ENCODE measurements at places on chromosomes 5 and 9.
A peak's percentile ranks its signal among the peaks of the same experiment; 100 is the strongest.

DNA sequence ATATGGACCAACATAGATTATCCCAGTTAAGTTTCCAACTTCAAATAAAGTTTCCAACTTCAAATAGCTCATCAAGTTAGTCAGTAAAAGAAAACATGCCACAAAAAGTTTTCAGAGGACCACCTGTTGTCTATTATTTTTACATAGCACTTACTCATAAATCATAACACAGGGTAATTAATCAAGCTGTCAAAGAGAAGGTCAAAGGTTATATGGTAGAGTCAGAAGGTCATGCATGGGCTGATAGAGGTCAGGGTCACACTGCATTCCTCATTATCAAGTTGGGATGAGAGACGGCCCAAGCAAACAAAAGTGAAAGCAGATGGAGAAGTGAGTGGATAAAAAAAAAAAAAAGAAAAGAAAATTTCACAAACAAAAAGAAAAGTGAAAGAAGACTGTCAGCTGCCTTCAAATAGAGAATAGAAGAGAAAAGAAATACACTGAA, 145.5 kb upstream of the POU5F2 start:
- no peak for DNase-seq

DNA sequence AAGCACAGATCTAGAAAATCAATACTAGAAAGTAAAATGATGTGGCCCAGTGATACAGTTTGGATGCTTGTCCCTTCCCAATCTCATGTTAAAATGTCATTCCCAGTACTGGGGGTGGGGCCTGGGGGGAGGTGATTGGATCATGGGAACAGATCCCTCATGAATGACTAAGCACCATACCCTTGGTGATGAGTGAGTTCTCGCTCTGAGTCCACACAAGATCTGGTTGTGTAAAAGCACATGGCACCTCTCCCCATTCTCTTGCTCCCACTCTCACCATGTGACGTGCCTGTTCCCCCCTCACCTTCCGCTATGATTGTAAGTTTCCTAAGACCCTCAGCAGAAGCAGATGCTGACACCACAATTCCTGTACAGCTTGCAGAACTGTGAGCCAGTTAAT, 234.2 kb upstream of the CDH6 start:
- DNase-seq, result no peak

DNA sequence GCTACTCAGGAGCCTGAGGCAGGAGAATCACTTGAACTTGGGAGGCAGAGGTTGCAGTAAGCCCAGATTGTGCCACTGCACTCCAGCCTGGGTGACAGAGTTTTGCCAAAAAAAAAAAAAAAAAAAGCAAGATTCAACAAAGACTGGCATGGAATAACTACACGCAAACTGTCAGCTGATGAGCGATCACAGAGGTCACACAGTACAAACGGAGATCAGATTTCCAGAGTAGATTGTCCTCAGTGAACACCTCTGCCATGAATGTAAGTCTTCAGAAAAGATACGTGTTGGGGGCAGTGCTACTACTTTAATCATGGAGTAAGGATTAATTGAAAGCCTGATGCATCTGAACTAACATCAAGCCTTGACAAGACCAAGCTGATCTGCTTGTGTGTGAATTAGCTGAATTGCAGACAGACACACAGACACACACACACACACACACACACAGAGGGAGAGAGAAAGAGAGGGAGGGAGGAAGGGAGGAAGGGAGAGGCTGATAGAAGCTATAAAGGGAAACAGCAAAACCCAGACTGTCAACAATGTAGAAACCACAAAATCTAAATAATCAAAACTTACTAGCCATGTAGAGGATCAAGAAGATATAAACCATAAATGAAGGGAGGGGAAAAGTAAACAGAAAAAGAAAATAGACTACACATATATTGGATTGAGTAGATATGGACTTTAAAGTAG, 222.9 kb upstream of the ZNF462 start:
- DNase-seq, result no peak

- no peak for DNase-seq
These were observed 162.5 kb upstream of the GAS1 start for GRCh38 chr9:87109851-87110250.

DNA sequence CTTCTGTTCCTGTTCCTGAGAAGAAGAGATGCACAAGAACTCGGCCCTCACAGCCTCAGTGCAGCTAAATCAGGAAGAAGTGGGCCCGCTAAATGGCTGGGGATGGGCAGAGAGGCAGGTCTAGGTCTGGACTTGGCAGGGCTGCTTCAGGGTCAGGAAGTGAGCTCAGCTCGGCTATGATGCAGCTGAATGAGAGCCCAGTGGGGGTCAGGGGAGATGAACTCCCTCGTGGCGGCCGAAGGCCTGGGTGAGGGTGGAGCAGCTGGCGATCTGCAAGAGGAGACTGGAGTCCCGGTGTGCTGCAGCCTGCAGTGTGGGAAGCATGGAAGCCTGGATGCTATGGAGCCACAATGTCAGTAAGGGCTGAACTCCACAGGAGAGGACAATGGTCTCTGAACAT, 466.2 kb downstream of the SPOCK1 start:
- no peak for DNase-seq

DNA sequence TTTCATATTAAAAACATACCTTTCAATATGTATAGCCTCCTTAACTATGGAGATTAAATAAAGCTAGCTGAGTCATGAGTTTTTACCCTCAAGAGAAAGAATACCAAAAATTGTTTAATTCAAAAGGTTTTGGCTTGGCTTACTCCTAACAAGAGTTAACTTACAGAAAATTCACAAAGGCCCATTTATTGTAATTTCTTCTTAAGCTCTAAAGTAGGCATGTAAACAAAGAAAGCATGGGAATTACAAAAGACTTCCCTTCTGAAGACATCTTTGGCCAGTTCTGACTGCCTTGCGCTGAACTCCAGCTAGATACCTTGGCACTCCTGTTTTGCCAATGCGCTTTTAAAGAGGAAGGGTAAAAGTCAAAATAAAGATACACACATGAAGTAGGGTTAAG, 28.2 kb downstream of the PUM3 start:
- DNase-seq, result no peak

GRCh38 chr9:104740621-104741020, 6.9 kb upstream of the NIPSNAP3A start:
- no peak for DNase-seq

- DNase-seq, result no peak
These were observed 203.9 kb downstream of the PCSK1 start for GRCh38 chr5:96229188-96229587.

DNA sequence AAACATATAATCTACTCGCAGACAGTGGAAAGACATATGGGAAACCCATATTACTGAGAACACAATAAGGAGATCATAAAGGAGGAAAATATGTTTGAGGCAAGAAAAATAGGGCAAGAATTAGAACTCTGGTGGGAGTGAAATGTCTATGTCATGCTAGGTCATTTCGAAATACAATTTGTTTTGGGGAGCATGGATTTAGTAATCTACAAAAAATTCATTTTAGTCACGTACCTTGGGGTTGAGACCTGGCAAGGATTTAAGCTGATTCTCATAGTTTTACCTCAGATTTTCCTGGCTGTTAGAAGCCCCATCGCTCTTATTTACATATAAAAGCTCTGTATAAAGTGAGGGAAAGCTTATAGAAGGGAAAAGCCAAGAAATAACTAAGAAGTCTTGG, 11.5 kb upstream of the CSNK1G3 start:
- no peak for DNase-seq

DNA sequence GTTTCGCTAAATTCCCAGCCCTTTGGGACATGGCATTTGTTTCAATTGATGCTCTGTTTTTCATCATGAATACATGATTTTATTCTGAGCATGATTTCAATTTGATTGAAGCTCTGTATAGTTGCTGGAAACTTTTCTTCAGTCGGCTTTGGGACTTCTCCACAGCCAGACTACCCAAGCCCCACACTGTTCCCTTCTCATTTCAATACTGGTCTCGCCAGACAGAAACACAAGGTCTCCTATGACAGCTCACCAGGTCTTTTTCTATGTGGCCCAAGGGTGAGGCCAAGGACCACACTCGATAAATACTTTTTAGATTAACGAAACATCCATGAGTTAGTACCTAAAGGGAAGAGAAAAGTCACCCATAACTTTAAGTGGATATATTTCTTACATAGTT, 132.2 kb downstream of the ARL15 start:
- DNase-seq, result no peak

- DNase-seq, result peak; percentile 67
These were observed 186.2 kb downstream of the FANCC start for GRCh38 chr9:95131023-95131943.

DNA sequence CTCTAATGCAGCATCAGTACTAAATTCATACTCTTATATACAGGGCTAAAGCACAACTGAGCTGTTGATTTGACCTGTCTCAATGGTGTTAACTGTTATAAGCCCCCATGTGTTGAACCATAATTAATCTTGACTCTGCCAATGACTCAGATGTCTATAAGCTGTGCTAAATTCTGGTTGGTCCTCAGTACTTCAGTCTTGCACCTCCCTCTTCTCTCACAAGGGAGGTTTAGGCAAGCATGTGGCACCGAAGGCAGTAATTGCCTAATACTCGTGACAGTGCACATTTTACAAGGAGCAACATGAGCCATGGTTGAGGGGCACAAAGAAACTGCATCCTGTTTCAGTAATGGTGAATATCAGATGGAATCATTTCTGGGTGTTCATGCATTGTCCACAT, 255.9 kb downstream of the TRPM3 start:
- no peak for DNase-seq

GRCh38 chr5:131939690-131940345, 5.6 kb downstream of the MEIKIN start:
- no peak for DNase-seq

- no peak for DNase-seq
These were observed 590.4 kb downstream of the PRELID2 start for GRCh38 chr5:145244788-145245187.

DNA sequence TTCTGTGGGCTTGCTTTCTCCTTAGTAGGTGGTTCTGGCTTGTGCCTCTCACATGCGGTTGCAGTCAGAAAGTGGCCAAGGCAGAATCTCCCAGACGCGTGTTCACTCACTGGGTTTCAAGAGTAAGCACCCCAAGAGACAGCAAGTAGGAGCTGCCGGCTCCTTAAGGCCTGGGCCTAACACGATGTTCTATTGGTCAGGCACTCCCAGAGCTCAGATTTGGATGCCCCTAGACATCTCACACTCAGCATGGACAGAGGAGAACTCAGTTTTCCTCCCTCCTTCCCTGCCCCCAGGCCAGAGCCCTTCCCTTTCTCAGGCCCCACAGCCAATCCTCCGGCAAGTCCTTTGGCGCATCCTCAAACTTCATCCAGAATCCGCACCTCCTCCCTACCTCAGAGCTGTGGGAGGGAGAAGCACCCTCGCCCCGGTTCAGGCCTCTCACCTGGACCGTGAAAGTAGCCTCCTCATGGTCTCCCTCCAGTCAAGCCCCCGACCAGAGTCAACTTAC, 6.5 kb upstream of the CARD19 start:
- DNase-seq, result no peak

DNA sequence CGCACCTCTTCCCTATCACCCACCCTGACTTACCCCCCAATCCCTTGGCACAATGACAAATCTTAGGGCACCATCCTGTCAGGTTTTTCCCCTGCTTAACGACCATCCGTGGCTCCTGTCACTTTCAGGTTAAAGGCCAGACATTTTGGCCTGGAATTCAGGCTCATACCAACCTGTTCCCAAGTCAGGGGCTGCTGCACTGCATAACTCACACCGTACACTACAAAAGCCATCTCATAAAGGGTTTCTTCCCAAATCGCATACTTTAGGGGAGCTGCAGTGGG, 7.5 kb upstream of the AKNA start:
- no peak for DNase-seq

GRCh38 chr5:112880219-112880964, 19.3 kb downstream of the SRP19 start:
- DNase-seq, result no peak

GRCh38 chr5:61463596-61463995, 131.5 kb downstream of the ZSWIM6 start:
- no peak for DNase-seq

DNA sequence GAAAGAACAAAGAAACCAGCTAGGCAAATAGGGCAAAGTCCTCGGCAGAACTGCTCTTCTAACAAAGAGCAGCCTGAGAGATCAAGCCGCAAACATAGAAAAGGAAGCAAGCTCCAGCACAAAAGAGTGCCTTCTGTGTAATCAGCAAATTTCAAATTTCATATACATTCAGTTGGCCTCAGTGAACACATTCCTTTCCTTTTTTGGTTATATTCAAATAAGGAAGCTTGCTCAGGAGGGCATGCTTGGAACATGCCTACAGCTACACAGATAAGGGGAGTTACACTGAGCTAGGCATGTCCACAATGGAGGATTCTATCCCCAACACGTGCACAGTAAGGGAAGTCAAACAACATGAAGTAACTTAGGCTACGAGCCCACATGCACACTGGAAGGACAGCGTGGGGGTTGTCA, 23.4 kb downstream of the IL33 start:
- no peak for DNase-seq

GRCh38 chr5:130323804-130324454, 419.7 kb downstream of the CHSY3 start:
- no peak for DNase-seq

- DNase-seq, result no peak
These were observed 720 bp downstream of the NOTCH1 start for GRCh38 chr9:136544964-136545691.

GRCh38 chr5:126872561-126873354, 95.8 kb downstream of the LMNB1 start:
- no peak for DNase-seq
